ENCODE measurements at places on chromosomes 2 and 18.

DNA sequence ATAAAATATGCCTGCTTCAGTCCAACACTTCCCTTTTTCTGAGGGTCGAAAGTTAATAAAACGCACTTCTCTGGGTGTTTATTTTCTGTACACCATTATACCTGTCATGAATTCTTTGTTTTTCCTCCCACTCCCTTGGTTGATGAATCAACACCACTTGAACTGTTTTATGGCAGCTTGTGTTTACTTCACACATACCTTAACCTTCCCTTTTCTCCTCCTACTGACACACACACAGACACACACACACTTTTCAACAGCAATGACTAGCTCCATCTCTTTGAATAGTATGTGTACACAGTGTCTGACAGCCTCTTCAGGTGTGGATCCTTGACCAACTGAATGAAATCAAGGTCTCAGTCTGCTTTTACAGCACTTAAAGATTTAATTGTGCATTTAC is 91.3 kb downstream of the SATB2 start:
- no peak for DNase-seq

GRCh38 chr18:10052871-10053270 is 139.1 kb downstream of the VAPA start:
- DNase-seq = no peak

- no peak for DNase-seq
Measured at GRCh38 chr2:20687260-20687832, 20.4 kb downstream of the GDF7 start.

DNA sequence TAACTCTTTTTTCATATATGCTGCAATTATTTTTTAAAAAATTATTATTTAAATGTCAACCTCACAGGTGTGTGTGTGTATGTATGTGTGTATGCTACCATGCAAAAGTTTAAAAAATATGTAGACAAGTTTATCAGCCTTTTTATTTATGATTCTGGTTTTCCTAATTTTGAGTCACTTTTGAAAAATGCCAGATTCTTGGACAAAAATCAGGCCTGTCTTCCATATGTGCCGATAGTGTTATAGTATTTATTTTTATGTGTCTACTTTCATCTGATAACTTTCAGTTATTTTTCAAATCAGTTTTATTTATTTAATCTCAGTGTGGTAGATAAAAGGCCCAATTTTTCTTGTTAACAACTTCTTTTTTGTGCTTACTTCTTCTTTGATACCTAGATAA is 176.2 kb downstream of the RDH14 start:
- no peak for DNase-seq

DNA sequence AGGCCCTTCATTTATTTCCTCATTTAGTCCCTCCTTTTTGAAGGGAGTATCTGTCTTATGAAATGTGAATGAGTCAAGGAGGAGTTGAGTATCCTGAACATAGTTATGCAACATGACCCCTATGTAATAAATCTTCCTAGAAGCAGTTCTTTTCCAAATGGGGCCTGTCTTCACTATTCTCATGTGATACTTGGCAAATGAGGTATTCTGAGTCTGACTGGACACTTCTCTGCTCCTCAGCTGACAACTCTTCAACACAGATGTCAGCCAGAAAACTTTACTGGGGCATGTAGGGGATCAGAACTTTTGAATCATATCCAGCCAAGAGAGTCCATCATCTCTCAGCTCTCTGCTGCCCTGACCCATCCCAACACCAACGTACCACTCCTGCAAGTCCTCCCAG is 291.6 kb downstream of the ZNF385B start:
- no peak for DNase-seq

DNA sequence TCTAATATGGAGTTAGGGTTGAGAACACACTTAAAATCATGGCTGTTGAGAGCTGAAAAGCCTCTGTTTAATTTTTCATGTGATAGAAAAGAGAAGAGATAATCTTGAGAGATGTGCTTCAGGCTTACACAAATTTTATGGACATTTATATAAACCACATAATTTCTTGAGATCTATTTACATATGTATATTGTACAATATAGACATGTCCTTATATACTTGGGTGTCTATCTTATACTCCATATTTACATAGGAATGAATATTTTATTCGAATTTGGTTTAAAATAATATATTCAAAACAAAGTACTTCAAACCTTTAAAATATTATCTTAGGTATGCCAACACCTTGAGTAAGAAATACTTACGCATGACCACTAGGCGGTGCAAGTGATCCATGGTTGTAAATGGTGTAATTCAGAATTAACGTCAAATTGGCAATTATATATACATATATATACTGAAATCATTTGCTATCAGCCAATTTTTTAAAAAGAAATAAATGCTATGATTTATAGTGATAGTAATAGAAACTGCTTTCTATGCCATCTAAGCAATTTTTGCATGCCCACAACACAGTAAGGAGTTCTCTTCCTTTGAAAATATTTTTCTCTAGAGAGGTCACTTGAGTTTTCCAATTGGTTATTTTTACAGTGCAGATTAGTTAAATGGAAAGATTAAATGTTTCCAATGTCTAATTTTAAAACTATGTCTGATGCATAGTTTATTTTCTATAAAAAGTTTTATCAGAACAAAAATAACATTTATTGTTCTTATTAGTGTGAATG is 37.6 kb upstream of the SPAG16 start:
- no peak for DNase-seq

GRCh38 chr18:33575451-33575850 is 2.6 kb upstream of the ASXL3 start:
- DNase-seq = no peak

GRCh38 chr2:204436230-204436629 is 109.0 kb upstream of the PARD3B start:
- no peak for DNase-seq

GRCh38 chr2:43846140-43846793 is 7.5 kb downstream of the ABCG8 start:
- DNase-seq = no peak

- DNase-seq = no peak
Measured at GRCh38 chr2:241546771-241547498, 11.6 kb upstream of the BOK start.

DNA sequence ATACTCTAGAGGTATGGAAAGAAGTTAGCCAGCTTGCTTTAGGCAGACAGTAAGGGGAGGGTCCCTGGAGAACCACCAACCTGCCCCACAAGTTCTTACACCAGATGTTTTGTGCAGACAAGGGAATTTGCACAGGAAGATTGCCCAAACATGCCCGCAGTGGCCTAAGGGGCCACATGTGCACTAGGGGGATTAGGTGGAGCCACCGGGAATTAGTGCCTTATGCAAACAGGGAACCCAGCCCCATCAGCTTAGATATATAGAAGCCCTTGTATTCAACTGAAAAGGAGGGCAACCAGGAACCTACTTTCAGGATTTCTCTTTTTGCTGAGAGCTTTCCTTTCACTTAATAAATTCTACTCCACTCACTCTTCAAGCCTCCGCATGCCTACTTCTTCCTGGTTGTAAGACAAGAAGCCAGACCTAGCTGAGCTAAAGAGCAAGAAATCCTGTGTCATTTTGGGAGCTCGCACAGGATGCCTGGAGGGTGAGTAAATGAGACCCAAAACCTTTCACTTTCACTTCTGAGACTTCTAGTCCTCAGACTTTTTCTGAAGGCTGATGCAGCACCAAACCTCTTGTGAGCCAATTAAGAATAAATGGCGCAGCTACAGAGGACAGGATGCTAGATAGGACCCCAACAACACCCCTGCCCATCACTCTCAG is 146.3 kb downstream of the GCA start:
- DNase-seq = no peak

All from stimulated activated CD4-positive, alpha-beta T cell treated with anti-CD3 and anti-CD28 coated beads, Interleukin-1b, Interleukin-23, amount 100 ng/mL, for 24 hours (primary cell).